Dorsolateral prefrontal cortex (tissue), 122 donors: ENCODE measurements at places on chromosomes 11 and 22. TPM values are rescaled to one million over a fixed set of nuclear protein-coding genes. Genes with fewer than 3 reads are reported as not detected.

- no peak for DNase-seq
Measured at GRCh38 chr11:68020575-68020974, 9.9 kb upstream of the NDUFS8 start.

Gene C11orf52
- 3.9 TPM for total RNA-seq

GRCh38 chr11:96097844-96098421 is 174.0 kb upstream of the MTMR2 start:
- DNase-seq: no peak

DNA sequence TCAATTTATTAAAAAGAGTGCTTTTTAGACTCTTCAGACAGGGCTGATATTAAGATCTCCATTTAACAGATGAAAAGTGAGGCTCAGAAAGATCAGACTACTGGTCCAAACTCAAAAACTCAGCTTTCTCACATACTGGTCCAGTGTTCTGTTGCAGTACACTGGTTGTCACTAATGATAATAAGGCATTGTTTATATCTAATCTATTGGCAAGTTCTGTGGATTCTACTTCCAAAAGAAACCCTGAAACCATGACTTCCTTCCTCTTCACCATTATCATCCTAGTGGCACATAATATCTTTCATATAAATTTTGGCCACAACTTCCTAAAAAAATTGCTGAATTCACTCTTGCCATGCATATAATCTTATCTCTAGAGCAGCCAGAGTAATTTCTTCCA is 36.9 kb downstream of the F2 start:
- DNase-seq: no peak

DNA sequence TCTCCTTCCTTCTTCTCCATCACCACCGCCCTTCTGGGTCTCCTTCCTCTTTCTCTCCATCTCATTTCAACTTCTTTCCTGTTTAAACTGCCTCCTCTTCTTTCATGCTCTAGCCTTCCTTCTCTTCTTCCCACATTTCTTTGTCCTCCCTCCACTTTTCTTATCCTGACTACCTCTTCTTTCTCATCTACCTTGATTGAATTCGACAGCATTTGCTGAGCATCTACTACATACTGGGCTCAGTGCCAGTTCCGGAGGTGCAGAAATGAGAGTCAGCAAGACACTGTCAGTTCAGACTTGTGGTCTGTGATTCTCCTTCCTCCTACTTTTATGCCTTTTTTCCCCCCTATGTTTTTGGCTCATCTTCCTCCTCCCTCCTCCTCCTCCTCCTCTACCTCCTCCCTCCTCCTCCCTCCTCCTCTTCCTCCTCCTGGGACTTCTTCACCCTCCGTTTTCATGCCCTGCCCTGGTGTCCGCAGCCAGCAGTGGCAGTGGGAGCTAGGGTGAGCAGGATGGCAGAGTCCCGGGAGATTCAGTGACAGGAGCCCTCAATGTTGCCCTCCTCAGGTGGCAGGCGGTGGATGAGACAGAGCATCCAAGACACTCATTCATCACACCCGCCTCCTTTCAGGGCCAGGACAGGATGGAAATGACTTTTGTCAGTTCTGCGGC is 146.0 kb upstream of the SEZ6L start:
- DNase-seq: no peak

Gene ASRGL1
- total RNA-seq: 70.4 TPM

DNA sequence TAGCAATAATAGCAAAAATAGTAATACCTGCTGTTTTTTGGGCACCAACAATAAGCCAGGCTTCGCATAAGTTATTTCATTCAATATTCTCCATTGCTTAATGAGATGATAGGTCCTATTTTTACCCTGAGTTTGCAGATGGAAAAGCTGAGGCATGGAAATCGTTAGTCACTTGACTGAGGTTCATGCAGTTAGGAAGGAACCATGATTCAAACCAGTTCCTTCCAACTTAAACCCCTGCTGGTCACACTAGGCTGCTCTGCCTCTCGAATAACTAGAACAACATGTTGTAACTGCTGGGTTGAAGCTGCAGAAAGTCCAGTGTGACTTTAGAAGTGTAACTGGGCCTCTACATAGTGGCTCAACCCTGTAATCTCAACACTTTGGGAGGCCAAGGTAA is 69.3 kb downstream of the SEZ6L start:
- DNase-seq: no peak

- DNase-seq: no peak
Measured at GRCh38 chr11:127338380-127339259, 338.1 kb upstream of the KIRREL3 start.

DNA sequence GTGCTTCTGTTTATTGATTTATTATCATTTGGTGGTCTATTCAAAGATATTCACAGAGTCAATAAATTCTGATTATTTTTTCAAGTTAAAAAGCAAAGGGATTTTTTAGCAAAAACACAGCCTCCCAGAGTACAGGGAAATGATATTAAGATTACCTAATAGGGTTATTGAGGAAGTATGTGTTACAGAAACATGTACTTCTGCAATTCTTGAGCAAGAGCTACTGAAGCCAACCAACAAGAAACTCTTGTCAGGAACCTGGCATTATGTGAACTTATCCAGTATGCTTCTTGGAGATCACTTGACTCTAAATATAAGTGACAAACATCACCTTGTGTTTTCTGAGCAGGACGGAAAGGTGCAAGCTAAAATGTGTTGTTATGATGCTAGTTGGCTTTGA is 42.0 kb upstream of the CARD18 start:
- DNase-seq: no peak

DNA sequence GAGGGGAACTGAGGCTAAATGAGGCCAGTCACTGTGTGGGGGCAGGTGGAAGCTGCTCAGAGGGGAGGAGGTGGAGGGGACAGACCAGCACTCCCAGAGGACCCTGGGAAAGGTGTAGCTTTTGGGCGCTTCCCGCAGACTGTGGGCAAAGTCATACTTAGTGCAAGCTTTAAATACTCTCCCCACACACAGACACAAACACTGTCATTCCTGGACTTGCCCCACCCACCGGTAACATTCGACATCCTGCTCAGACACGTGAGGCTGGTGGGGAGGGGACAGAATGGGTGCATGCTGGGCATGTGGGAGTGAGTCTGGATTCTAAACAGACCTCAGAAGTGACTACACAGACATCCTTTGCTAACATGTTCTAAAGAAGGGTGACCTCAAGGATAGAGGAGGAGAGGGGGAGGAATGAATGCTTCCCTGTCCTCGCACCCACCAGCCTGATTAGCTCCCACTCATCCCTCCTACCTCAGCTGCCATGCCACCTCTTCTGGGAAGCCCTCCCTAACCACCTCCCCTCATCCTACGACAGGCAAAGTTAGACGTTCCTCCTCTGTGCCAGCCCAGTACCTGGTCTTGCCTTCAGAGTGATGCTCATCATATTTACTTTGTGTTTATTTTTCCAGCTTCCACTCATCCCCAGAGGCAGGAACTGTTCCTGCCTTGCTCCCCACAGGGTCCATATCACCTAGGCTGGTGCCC is 22.2 kb downstream of the TSKU start:
- DNase-seq: no peak

DNA sequence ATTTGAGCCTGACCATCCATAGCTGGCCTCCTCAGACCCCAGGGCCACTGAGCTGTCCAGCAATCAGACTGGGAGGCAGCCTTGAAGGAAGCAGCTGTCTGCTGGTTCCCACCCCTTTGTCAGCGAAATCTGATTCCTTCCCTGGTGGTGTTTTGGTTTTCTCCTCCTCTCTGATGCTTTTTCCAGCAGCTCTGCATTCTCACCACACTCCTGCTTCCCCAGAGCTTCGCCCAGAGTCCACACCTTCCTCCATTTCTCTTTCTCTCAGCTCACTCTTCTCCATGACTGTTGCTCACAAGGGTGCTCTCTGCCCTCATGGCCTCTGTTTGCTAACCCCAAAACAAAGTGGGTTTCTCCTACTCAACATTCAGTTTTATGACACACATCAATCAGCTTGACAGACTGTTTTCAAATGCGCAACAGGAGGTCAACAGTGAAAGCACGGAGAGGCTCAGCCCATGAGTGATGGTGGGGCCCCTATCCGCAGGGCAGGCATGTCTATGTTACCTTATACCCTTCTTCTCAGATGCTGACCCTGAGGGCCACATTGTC is 130.6 kb upstream of the MTNR1B start:
- DNase-seq: no peak

DNA sequence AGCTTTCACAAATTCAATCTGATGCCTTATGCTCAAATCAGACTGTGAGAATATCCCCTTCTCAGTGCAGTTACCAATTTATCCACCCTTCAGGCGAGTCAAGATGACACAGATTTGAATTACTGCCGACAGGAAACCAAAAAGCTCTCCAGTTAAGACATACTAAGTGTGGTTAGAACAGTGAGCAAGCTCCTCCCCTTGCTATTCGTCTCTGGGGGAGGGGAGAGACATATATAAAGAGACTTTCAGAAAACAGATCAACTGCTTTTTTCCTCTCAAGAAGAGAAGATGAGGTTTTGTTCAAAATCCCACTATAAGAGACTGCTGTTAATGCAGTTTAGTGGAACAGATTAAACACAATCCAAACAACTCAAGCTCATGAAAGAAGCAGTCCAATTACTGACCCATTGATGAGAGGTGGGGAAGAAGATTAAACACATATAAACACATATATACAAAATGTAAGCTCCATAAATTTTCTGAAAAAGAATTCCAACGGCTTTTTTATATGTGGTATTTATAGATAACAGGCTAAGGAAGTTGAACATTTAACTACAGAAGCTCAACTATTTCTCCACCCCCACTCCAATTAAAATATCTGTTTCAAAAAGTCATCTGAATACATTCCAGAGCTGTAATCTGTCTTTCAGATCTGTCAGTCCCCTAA is 102.7 kb downstream of the MRTFA start:
- DNase-seq: no peak

Gene MRGPRE
- 0.56 TPM for total RNA-seq

- no peak for DNase-seq
Measured at GRCh38 chr11:34182921-34183685, 77.7 kb downstream of the NAT10 start.

- no peak for DNase-seq
Measured at GRCh38 chr22:45096256-45096907, 67.3 kb upstream of the NUP50 start.

DNA sequence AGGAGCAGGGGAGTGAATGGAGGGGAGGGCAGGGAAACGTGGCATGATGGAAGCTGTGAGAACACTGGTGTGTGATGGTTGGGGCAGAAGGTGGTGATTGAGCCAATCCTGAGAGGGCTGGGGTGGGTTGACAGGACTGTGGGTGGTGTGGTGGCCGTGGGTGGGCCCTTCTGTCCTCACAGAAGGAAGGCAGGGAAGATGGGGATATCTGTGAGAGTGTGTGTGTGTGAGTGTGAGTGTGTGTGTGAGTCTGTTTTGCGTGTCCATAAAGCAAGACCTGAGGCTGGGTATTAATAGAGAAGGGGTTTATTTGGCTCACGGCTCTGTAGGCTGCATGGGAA is 13.0 kb downstream of the TPCN2 start:
- no peak for DNase-seq

- DNase-seq: no peak
Measured at GRCh38 chr22:23012081-23012622, 58.2 kb upstream of the GNAZ start.

Gene BARX2
- 0.48 TPM for total RNA-seq

DNA sequence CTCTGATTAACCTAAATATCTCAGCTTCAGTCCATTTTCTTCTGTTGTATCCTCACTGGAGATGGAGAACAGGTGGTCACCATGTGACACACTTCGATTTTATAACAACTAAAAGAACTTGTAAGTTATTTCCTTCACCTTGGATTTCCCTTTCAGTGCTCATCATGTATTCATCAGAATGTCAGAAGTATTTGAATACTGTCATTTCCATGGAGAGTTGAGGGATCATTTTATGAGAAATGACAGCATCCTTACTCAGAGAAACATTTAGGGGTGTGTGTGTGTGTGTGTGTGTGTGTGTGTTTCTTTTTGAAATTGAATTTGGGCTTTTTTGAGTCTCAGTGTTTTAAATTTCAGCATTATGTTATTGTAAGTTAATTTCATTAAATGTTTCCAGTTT is 205.8 kb downstream of the ARHGAP42 start:
- DNase-seq: no peak

GRCh38 chr22:17966403-17966717 is 58.0 kb downstream of the MICAL3 start:
- no peak for DNase-seq

- no peak for DNase-seq
Measured at GRCh38 chr11:9130297-9130696, 38.9 kb upstream of the SCUBE2 start.

DNA sequence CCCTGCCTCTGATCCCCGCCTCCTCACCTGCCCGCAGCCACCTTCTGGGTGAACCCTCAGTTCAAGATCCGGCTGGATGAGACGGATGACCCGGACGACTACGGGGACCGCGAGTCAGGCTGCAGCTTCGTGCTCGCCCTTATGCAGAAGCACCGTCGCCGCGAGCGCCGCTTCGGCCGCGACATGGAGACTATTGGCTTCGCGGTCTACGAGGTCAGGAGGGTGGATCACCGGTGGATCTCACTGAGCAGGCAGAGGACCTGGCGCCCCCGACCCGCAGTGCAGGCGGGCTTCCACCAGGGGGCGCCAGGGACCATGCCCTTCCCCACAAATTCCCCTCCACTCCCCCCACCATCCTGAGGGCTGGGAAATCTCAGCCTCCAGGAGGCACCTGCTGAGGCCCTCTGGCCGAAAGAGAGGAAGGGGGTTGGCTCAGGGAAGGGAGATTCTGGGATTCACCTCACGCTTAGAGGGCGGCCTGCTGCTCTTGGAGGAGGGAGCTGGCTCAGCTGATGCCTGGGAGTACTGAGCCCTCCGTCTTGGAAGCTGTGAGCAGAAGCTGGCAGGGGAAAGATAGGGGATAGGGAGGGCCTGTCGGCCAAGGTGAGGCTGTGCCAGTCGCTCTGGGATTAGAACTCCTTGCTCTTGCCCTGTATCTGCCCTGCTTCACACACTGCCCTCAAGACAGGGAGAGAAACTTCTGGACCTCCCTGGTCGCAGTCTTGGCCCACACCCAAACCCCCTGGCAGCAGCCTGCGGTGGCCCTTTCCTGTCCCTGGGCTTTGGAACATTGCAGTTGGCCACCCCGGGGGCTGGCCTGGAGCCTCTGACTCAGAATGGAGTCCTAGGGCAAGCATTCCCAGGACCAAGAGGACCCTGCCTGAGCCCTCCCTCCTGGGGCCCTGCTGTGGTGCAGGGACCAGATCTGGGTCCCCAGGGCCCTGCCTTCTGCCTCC is 23.2 kb downstream of the CAPN1 start:
- no peak for DNase-seq

Gene ANO3
- 24.0 TPM for total RNA-seq
